ENCODE measurements at places on chromosomes 3 and 15.
A peak's percentile ranks its signal among the peaks of the same experiment; 100 is the strongest.

DNA sequence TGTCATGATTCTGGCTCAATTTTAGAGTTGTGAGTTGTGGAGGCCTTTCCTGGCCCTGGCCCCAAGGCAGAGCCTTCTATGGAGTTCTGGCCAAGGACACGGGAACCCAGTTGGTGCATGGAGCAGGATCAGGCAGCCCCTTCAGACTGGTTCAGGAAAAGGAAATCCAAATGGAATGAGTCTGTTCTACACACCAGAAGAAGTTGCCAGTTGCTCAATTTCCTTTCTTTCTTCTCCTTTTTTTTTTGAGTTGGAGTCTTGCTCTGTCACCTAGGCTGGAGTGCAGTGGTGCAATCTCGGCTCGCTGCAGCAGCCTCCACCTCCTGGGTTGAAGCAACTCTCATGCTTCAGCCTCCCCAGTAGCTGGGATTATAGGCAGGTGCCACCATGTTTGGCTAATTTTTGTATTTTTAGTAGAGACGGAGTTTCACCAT is 28.9 kb upstream of the BHLHE40 start:
- H3K4me3 ChIP-seq, result no peak overlapping the region
- H3K27ac ChIP-seq, result no peak overlapping the region
- no peaks in the 10 kb centered on the region for H3K36me3 ChIP-seq

GRCh38 chr3:88219138-88219792 is 69.5 kb downstream of the C3orf38 start:
- no peaks in the 10 kb centered on the region for H3K27me3 ChIP-seq
- H3K36me3 ChIP-seq, result no peaks in the 10 kb centered on the region
- H3K4me3 ChIP-seq, result no peak overlapping the region
- DNase-seq, result peak; percentile 75
- H3K4me1 ChIP-seq, result no peaks in the 10 kb centered on the region

GRCh38 chr3:188577539-188577938 is 423.6 kb downstream of the LPP start:
- no peak overlapping the region for H3K4me3 ChIP-seq
- H3K4me1 ChIP-seq, result no peaks in the 10 kb centered on the region
- no peaks in the 10 kb centered on the region for H3K36me3 ChIP-seq
- H3K27me3 ChIP-seq, result no peaks in the 10 kb centered on the region
- no peak for DNase-seq
- H3K27ac ChIP-seq, result no peak overlapping the region

DNA sequence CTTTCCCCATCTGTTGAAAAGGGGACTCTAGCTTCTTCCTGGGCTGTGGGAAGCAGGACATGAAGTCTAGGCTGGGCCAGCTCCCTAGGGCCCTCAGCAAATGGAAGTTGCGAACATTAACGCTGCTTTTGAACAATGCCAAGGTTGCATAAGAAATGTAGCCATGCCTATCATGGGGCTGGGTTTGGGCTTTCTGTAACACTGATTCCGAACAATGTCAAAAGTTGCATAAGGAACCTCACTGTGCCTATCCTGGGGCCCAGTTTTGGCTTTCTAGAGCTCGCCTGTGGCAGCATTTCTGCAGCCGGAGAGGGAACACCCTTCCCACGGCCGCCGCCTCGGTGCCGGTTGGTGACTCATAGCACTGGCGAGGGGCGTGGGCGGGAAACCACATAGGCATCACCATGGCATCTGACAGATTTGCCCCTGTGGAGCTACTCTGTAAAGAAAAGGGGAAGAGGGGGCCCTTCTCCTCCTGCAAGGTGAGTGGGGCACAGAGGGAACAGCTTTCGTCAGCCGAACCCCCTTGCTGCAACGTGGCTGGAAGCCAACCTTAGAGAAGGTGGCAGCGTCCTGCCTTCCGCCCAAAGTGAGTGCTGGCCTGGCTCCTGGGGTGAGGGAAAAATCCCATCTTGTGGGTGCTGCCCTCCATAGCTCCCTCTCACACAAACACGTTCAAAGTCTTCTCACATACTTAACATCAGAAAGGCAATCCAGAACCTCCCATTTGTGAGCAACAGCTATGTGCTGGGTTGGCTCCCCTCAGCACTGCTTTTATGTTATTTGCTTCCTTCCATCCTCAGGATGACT is 46.6 kb upstream of the ATP2B2 start:
- DNase-seq, result no peak
- peaks cover 33% of the 10 kb centered on the region for H3K27me3 ChIP-seq
- H3K36me3 ChIP-seq, result no peaks in the 10 kb centered on the region
- no peak overlapping the region for H3K27ac ChIP-seq

Data from MM.1S (cell line).